Substantia nigra (tissue), 51 donors: ENCODE measurements at places on chromosomes 13 and 19.

- DNase-seq: no peak
Observed at GRCh38 chr13:111171629-111172028, 56.5 kb downstream of the ARHGEF7 start.

- peak; percentile 32 for DNase-seq
Observed at GRCh38 chr19:39497996-39498797, 550 bp upstream of the DLL3 start.

DNA sequence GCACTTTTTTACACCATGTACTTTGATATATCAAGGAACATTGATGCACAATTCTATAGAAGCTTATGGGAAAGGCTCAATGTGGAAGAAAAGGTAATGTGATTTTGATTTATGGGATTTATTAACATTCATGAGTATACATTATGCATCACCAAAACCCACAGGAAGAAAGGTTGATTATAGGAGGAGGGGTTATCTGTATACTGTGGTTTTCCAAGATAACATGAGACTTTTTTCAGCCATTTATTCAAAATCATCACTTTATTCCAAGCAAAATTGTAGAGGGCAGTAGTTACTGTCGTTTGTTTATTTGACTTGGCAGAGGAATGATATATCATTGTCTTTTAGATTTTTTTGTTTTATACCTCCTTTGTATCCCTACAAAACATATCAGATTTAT is 54.9 kb downstream of the WDFY2 start:
- DNase-seq: no peak

- DNase-seq: no peak
Observed at GRCh38 chr13:33678084-33678483, 139.9 kb upstream of the RFC3 start.

- DNase-seq: no peak
Observed at GRCh38 chr13:53167561-53167960, 138.9 kb downstream of the OLFM4 start.

DNA sequence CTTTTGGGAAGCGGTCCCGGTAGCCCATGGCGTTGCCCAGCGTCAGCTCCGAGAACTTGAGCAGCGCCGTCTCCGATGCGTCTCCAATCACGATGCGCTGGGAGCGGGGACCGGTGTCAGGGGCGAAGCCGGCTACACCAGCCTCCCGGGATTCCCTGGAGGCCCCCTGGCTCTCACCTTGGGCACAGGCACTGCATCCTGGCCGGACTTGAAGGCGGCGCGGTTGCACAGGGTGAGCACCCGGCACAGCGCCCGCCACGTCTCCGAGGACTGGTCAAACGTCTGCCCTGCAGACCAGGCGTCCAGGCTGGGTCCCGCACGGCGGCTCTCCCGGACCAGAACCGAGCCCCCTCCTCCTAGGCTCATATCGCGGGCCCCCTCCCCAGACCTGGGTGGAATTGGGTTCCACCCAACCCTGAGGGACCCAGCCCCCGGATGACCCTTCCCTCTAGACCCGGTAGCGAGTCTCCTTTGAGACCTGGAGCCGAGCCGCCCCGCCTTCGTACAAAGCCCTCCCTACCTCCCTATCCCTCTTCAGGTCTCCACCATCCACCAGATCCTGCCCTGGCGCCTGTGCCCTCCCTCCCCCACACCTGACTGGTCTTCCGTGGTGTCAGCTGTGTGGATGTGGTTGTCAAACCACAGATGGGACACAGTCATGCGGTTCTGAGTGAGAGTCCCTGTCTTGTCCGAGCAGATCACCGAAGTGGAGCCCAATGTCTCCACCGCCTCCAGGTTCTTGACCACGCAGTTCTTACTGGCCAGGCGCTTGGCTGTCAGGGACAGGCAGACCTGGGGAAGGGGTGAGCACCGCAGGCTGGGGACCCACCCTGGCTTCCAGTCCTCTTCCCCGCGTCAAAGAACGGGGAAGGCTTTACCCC is 4.8 kb downstream of the ATP4A start:
- DNase-seq: no peak

- no peak for DNase-seq
Observed at GRCh38 chr19:45577111-45577905, 7.3 kb downstream of the OPA3 start.

DNA sequence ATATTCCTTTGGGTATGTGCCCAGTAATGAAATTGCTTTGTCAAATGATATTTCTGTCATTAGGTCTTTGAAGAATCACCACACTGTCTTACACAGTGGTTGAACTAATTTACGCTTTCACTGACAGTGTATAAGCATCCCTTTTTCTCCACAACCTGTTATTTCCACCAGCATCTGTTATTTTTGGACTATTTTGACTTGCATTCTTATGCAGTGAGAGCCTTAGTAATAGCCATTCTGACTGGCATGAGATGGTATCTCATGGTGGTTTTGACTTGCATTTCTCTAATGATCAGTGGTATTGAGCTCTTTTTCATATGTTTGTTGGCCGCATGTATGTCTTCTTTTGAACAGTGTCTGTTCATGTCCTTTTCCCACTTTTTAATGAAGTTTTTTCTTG is 92.0 kb upstream of the SPATA13 start:
- DNase-seq: no peak

- no peak for DNase-seq
Observed at GRCh38 chr13:45367358-45367757, 26.4 kb upstream of the TPT1 start.

GRCh38 chr13:111911121-111911720 is 155.7 kb upstream of the SOX1 start:
- DNase-seq: no peak

- DNase-seq: no peak
Observed at GRCh38 chr19:42461700-42462324, 19.1 kb upstream of the CXCL17 start.

GRCh38 chr13:26575244-26575643 is 17.8 kb downstream of the WASF3 start:
- no peak for DNase-seq

- no peak for DNase-seq
Observed at GRCh38 chr19:3478409-3479176, 1.7 kb downstream of the SMIM24 start.

DNA sequence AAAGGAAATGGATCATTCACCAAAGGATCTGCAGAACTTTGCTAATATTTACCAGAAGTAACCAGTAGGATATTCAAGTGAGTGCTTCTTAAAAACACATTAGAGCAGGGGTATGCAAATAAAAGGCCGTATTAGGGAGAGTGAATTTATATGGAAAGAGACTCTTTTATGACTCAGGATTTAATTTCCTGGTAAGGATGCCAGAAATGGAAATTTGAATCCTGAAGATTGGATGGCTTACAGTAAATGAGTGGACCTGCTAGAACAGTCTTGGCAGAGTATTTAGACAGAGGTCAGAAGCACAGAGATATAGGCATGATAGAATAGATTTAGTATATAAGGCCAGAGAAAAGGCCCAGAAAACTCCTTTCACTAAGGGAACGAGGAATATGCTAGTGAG is 201.6 kb downstream of the SLITRK5 start:
- no peak for DNase-seq

- DNase-seq: no peak
Observed at GRCh38 chr13:74039667-74040066, 94.5 kb downstream of the KLF12 start.

GRCh38 chr13:114067381-114067885 is 65.0 kb downstream of the RASA3 start:
- DNase-seq: no peak

GRCh38 chr19:18167975-18168645 is 5.5 kb upstream of the IFI30 start:
- DNase-seq: peak; percentile 25
